Sigmoid colon (tissue), 7 donors: ENCODE measurements at places on chromosomes 5 and 9. TPM values are rescaled to one million over a fixed set of nuclear protein-coding genes. Genes with fewer than 3 reads are reported as not detected.

DNA sequence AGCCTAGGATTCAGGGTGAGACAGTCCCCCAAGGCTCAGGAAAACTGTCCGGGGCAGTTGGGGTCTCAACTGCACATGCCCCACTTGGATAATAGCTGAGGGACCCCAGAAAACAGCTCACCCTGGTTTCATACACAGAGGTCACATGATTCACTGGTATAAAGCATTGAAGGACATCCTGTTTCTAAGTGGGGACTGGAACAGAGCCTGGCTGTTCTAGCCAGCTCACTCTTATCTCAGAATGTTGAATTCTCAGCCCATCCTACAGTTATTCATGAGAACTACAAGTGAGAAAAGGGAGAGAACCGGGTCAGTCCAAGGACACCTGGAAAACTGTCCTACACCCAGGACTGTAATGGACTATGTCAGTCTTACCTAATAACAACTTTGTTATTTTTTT lies 170.9 kb downstream of the FGF1 start:
- no peak for DNase-seq

UBLCP1 gene
- 29.6 TPM for total RNA-seq

BARHL1 gene
- not detected for total RNA-seq

NLN gene
- 4.8 TPM for total RNA-seq

CCNJL gene
- 0.95 TPM for total RNA-seq
